ENCODE measurements at places on chromosomes 12 and 14. TPM values are rescaled to one million over a fixed set of nuclear protein-coding genes. Genes with fewer than 3 reads are reported as not detected.
A peak's percentile ranks its signal among the peaks of the same experiment; 100 is the strongest.

DNA sequence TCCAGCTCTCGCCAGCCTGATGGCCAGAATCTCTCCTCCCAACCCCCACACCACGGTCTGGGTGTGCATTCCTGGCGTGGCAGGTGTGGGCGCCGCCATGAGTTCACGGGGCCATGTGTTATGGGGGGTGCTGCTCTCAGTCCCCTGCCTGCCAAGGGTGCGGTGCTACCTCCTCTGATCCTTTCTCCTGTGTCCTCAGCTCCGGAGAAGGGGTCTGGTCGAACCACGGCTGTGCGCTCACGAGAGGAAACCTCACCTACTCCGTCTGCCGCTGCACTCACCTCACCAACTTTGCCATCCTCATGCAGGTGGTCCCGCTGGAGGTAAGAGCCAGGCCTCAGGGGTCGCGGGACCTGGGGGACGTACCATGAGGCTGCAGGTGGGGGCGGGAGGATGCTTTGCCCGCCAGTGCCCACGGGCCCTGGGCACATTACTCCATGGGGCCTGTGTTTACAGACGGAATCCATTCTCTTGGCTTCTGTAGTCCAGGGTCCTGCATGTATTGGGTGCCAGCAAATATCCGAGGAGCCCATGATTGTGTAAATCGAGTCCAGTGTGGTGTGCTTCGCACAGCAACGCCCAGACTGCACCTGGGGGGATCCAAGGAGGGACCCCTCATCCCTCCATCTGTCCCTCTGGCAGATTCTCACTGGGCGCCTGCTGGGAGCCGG is 130.8 kb downstream of the ADGRD1 start:
- DNase-seq: no peak

DNA sequence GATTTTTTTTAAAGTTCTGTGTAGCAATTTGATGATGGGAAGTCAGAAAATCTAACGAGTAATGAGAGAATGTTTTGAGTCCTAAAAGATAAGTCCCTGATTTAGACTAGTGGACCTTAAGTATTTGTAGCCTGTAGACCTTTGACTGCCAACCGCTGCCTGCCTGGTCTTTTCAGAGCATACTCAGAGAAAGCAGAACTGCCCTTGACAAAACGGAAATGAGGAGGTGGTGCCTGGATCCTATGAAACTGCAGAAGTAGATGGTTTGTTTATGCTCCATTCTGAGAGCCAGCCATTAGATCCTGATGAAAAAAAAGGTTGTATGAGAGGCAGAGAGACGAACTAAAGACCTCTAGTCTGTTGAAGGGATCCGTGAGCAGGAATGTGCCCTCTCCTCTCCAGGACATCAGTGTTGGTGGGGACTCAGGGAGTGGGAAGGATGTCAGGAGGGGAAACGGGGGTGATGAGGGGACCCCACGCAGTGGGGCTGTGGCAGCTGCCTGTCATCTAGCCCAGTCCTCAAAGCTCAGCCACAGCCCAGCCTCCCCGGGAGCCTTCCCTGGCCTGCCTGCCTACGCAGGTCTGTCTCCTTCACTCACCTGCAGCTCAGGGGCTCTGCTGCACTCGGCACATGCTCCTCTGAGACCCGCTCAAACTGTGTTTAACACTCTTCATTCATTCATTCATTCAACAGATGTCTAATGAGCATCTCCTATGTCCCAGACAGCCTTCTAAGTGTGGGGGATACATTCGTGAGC is 447.5 kb downstream of the AACS start:
- DNase-seq: no peak

- no peak for DNase-seq
Observed at GRCh38 chr14:22420598-22421186, 168.3 kb downstream of the DAD1 start.

DNA sequence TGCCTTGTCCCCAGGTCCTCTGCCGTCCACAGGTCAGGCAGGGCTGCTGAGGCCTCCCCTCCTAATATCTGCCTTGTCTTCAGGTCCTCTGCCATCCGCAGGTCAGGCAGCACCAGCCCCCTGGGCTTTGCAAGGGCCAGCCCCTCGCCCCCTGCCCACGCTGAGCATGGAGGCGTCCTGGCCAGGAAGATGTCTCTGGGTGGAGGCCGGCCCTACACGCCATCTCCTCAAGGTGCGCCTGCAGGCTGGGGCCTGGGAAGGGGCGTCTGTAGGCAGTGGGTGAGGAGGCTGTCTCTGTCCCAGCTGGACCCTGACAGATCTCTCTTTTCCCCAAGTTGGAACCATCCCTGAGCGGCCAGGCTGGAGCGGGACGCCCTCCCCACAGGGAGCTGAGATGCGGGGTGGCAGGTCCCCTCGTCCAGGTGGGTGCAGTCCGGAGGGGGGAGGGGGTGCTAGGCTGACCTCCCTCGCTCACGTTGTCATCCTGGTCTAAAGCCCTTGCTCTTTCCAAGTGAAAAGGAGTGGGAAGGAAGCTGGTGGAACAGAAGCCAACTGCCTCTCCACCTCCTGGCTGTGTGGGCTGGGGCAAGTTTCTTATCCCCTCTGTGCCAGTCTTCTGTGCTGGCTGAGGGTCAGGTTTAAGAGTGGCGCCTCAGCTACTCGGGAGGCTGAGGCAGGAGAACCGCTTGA is 13.9 kb upstream of the PUS1 start:
- no peak for DNase-seq

DNA sequence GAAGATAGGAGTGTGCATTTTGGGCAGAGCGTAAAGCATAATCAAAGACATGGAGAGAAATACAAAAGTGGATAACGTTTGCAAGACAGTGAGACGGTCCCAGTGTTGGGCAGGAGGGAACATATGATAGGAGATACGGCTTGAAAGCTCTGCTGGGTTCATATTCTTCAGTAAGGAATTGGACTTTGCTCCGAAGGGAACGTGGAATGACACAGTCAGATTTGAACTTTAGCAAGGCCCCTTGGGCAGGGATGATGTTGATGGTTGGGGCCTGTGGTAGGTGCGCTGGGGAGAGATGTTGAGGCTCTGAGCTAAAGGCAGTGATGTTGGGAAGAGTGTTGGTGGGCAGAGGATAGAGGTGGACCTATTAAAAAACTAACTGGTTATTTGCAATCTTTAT is 143.5 kb upstream of the TBX3 start:
- DNase-seq: no peak

DNA sequence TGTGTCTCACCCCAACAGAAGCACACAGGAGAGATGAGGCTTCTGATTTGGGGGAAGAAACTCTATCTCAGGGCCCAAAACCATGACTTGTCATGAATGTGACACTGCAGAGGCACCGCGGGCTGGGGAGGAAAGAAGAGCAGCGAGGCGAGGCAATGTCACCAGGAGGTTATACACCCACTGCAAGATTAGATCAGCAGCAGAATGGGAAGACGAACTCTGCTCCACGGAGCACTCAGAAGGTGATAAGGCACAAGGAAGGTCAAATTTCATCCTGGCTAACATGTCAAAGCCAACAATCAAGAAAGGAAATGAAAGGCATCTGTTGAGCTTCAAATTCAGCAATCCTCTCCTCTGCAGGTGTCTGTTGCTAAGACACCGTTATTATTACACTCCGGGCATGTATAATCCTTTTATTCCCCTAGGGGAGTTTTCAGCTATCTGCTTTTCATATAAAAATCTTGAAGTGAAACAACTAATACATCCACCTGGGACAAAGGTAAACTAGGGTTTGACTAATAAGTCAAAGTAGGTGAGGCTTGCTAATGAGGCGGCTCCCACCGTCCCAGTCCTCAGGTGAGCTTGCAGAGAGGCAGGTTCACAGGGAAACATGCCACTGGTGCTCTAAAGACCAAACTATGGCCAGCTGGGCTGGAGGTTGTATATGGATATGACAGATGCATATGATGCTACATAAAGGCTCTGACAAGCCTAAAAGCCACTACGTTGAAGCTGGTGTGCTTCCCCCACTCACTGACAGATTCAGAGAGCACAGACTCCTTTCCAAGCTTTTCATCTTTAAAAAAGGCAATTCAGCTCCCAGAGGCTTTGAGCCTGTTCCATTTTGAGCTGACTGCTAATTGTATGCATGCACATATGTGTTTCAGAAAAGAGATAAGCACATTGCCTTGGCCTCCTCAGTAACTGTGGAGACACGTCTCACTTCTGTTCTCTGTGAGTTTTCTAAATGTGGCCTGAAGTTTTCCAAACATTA is 221.2 kb downstream of the NELL2 start:
- DNase-seq: no peak

GRCh38 chr14:76293923-76294322 is 82.0 kb upstream of the ESRRB start:
- DNase-seq: no peak

DNA sequence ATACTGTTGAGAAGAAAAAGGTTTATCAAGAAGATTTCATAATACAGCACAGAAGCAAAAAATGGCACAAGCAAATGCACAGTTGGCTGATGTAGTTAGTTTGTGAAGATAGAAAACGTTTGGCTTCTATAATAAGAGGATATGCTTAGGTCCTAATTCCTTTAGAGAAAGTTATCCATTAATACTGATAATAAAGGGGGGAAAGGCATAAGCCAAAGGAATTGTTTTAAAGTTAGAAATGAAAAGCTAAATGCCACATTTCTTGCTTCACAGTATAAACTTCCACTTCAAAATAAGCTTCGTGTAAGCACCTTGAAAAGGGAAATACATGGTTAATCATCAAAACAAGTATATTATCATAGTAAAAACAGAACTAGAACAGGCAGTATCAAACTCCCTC is 12.4 kb downstream of the LMO3 start:
- no peak for DNase-seq

GRCh38 chr12:11310336-11310735 is at the start of gene PRB4:
Gene PRB4, minus strand, starts transcription at chr12:11310436. Its CDS starts 38 bp downstream, at chr12:11310398.
- DNase-seq: no peak

- peak; percentile 38 for DNase-seq
Observed at GRCh38 chr14:21748869-21749303, 75.3 kb upstream of the OR4E1 start.

GRCh38 chr12:122990561-122990960 is 10.1 kb downstream of the ARL6IP4 start:
- no peak for DNase-seq

- no peak for DNase-seq
Observed at GRCh38 chr14:63268771-63269170, 50.0 kb downstream of the GPHB5 start.

DNA sequence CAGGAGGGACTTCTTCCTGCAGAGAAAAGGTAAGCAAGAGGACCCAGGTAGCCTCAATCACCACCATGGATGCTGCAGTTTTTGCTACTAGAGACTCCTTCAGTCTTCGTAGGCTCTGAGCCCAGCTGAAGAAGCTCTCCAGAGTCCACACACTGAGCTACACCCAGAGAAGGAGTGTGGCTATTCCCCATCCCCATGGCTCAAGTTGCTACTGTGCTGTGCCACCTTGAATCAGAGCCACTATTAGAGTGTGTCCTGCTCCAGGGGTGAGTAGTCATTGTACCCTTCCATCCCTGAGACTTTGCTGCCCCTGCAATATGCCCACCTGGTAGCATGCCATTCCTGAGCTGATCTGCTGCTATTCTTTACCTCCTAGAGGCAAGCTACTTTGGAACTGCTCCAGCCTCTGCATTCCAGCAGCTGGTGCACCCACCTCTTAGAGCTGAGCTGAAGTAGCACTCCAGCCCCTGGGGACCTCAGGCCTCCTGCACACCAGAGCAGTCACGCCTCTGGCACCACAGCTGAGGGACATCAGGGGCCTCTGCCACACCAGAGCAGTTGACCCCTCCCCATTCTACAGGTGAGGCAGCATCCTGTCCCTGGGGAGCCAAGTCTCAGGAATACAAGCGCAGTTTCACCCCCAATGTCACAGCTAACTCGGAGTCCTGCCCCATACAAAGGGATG is 213.0 kb downstream of the TRHDE start:
- no peak for DNase-seq

GRCh38 chr14:51616724-51617409 is 34.8 kb upstream of the FRMD6 start:
- peak; percentile 79 for DNase-seq

- no peak for DNase-seq
Observed at GRCh38 chr12:104632724-104633201, 176.0 kb downstream of the CHST11 start.

- DNase-seq: no peak
Observed at GRCh38 chr12:112798048-112798760, 6.7 kb downstream of the RPH3A start.

GRCh38 chr12:130761537-130762318 is 45.6 kb upstream of the RIMBP2 start:
- DNase-seq: peak; percentile 50

DNA sequence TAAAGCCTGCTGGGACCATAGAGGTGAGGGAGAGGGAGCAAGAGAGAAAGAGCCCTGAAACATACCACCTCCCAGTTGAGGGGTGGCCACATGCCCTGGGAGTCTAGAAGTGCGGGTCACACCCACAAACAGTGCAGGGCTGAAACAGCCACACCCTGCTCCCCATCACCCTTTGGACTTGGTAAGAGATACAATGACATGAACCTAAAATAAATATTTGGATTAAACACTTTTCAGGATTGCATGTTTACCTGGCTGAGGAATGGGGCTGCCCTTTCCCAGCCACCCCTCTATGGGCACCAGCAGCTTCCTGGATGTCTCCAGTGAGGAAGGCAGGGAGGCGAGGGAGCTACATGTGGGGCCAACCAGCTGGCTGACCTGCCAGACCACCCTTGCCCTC is 39.0 kb upstream of the TC2N start:
- DNase-seq: no peak

- DNase-seq: no peak
Observed at GRCh38 chr14:78143489-78144145, 26.6 kb upstream of the NRXN3 start.

GRCh38 chr14:88129306-88130056 is 124.5 kb downstream of the GPR65 start:
- DNase-seq: no peak

DNA sequence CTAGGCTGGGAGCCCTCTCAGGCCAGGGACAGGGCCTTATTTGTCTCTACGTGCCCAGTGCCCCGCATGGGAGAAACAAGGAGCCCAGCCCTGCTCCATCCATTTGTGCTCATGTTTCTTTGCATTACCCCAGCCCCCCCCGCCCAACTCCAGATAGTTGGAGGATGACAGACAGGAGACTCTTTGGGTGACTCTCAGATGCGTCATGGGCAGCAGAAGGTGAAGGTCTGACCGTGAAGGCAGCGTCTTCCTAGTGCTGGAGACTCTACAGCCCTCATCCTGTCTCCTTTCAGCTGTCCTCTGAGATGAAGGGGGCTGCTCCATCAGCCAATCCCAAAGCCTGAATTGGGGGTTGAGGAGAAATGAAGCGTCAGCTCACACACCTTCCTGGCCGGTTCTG is 283 bp upstream of the PSMB11 start:
- no peak for DNase-seq

Gene MYH6
- total RNA-seq: not detected

Gene APOF
- total RNA-seq: not detected

Gene SELPLG
- 0.96 TPM for total RNA-seq

Gene NPFF
- not detected for total RNA-seq

Gene SERPINA12
- total RNA-seq: not detected

Gene KRT1
- total RNA-seq: not detected

Gene C3AR1
- not detected for total RNA-seq

Gene CLBA1
- 12.5 TPM for total RNA-seq

Gene RNFT2
- total RNA-seq: 18.6 TPM

Gene EXOC3L4
- 1.7 TPM for total RNA-seq

Gene FGF6
- total RNA-seq: not detected

Gene FGD6
- 18.1 TPM for total RNA-seq

Gene RTL1
- not detected for total RNA-seq

Gene PCK2
- 77.4 TPM for total RNA-seq

Gene SINHCAF
- 146 TPM for total RNA-seq

Gene LRTM2
- not detected for total RNA-seq
